ENCODE measurements at places on chromosomes 3 and 15.

DNA sequence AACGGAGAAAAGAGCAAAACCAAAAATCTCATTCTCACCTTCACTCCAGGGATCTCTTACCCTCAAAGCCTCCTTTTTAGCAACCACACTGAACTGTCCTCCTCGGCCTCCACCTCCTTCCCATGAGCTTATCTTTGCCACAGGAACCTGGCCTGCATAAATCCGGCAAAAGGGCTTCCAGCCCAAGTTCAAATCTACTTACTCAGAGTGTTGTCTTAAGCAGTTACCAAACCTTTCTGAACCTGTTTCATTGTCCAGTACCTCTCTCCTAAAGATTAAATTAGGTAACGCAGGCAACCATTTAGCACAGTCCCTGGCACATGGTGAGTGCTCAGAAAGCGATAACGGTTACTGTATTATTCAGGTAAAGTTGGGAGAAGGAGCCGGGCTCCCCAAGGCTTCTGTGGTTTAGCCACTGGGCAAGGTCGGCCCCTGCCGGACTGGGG lies 777 bp downstream of the CIB1 start:
- DNase-seq = no peak

DNA sequence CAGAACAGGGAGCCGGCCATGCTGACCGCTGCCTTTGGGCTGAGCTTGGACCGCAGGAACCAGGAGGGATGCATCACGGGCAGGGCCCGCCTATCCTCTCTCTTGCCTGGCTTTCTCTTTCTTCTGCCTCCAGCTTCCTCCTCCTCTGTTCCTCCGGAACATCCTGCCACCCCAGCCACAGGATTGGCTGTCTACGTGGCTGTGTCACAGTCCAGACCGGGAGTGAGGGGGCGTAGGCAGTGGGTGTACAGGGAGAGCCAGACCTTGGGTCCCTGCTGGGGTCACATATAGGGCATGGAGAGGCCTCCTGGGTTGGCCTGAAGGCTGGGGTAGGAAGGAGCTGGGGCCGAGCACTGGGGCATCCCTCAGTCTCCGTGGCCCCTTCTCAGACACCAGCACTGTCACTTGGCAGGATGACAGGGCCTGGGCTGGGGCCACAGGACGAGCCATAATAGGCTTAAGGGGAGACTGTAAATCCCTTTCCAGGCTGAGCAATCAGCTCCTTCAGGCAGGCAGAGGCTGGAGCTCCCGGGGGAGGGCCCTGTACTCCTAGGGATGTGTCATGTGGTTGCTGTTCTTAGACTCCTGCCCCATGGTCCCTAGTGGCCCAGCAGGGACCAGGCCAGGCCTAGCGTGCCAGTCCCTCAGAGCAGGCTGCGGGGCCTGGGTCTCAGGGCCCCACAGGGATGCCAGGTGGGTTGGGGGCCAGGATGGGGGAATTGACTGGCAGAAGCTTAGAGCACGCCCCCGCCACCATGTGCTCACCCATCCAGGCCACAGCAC lies 25.4 kb downstream of the LINGO1 start:
- DNase-seq = no peak

- no peak for DNase-seq
These were observed 270.2 kb downstream of the THSD4 start for GRCh38 chr15:71385457-71385856.

DNA sequence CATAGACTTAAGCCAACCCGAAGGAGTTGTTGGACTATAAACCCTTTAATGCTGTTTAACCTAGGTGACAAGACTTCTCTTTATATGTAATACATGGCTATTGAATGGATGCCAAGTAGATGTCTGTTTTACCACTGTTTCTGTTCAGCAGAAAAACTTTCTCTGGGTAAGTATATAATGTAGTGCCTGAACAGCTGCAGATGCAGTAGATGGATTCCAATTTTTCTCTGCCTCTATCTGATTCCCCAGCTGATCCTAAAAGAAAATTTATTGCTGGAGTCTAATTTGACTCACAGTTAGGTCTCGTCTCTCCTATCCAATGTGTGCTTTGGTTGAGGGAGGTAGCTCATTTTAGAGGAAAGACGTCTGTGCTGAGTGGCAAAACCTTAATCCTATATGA lies 256.5 kb upstream of the CBLB start:
- DNase-seq = no peak

GRCh38 chr15:64045774-64046420 lies 388 bp downstream of the DAPK2 start:
- DNase-seq = no peak

DNA sequence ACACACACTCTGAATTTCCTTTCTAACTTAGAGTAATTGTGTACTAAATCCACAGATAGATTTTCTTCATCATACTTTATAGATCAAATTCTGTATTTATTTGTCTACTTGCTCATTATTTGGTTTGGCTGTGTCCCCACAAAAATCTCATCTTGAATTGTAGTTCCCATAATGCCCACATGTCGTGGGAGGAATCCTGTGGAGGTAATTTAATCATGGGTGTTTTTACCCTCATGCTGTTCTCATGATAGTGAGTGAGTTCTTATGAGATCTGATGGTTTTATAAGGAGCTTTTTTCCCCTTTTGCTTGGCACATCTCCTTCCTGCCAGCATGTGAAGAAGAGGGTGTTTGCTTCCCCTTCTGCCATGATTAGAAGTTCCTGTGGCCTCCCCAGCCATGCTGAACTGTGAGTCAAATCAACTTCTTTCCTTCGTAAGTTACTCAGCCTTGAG lies 198.3 kb upstream of the TGFBR2 start:
- no peak for DNase-seq

- no peak for DNase-seq
These were observed 4.3 kb downstream of the RNU6-1 start for GRCh38 chr15:67835297-67836133.

- DNase-seq = no peak
These were observed 46.4 kb downstream of the TNFAIP8L3 start for GRCh38 chr15:51048308-51048707.

DNA sequence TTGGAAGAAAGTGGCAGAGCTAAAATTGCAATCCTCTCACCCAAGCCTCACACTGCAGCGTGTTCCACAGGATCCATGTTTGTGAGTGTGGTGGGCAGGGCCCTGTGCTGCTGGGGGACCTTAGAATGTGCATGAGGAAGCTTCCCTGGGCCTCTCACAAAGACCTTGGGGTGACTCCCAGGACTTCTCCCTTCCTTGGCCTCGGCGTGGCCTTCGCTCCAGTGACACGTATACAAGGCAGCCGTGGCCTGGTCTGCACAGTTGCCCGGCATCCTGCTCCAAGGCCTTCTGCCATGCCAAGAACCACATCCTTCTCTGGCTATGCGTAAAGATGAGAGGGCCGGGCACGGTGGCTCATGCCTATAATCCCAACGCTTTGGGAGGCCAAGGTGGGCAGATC lies 196.4 kb downstream of the UACA start:
- DNase-seq = no peak

GRCh38 chr15:100780208-100780800 lies 99.3 kb upstream of the ALDH1A3 start:
- no peak for DNase-seq

- DNase-seq = no peak
These were observed 22.7 kb downstream of the SEC61A1 start for GRCh38 chr3:128074851-128075521.

GRCh38 chr3:14725013-14725412 lies 50.1 kb downstream of the C3orf20 start:
- no peak for DNase-seq

- DNase-seq = no peak
These were observed 68.9 kb downstream of the KLF15 start for GRCh38 chr3:126288314-126288713.

DNA sequence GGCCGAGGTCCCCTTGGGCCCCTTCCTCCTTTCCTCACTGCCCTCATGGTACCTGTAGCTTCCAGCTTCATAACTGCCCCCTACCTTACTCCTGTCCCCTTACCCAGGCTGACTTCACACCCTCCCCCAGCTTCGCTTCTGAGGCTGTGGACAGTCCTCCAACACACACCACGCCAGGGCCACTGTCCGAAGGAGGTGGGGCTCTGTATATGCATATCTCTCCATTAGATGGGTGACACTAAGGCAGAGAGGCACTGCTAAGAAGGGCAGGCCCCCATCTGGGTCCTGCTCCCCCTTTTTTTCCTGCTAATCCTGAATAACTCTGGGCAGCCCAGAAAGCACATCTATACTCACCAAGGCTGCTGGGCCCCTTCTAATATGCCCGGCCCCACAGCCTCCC lies 1.0 kb upstream of the COL7A1 start:
- no peak for DNase-seq

DNA sequence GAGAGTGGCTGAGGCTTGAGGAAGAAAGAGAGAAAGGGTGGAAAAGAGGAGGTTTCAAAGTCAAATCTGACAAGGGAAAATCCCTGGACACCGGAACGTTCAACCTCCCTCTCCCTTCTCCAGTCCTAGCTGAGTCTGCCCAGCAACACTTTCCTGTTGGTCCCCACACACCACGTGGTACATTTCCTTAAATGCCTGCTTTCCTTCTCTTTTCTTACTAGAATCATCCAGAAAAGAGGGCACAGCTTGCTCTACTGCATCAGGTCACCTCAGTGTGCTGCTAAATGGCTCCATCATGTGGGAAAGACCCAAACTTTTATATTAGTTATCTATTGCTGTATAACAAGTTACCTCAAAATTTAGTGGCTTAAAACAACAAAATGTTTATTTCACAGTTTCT lies 181.2 kb downstream of the NECTIN3 start:
- no peak for DNase-seq

DNA sequence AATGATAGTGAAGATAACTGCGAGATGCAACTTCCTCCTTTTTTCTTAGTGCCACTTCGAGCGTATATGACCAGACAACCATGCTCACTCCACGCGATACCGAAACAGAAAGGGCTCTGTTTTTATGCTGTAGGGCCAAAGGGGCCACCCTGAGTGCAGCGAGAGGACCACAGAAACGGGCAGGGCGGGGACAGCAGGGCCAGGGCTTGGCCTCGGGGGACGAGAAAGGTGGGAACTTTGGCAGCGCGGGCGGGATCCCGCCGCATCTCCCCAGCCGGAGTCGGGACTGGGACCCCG lies 483 bp downstream of the VPS13C start:
- no peak for DNase-seq

DNA sequence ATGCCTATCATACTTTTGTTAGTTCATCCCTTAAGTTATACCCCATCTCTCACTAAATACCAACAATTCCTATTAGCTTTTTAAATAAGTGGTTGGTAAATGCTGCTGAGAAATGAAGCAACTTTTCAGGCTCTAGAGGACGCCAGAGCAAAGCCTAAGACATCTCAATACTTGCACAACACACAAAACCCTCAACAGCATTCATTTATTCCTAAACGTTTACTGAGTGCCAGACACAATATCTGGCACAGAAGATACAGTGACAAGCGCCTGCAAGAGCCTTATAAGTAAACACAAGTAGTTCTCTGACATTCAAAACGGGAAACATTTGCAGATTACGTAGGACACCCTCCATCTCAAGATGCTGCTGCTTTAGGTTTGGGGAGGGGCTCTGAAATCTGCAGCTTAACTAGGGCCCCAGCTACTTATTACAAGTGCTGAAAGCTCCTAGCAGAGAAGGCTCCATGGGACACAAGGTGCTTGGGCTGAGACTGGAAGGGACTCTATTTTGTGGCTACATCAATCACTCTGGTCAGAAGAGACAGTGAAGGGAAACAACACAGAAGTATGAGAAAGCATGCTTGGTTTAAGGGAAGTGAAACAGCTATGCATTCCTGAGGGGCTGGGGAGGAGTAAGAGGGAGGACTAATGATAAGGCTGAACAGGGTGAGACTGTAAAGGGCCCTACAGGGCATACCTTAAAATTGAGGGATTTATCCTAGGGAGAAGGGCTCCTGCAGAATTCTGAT lies 311.3 kb downstream of the PLCL2 start:
- no peak for DNase-seq

DNA sequence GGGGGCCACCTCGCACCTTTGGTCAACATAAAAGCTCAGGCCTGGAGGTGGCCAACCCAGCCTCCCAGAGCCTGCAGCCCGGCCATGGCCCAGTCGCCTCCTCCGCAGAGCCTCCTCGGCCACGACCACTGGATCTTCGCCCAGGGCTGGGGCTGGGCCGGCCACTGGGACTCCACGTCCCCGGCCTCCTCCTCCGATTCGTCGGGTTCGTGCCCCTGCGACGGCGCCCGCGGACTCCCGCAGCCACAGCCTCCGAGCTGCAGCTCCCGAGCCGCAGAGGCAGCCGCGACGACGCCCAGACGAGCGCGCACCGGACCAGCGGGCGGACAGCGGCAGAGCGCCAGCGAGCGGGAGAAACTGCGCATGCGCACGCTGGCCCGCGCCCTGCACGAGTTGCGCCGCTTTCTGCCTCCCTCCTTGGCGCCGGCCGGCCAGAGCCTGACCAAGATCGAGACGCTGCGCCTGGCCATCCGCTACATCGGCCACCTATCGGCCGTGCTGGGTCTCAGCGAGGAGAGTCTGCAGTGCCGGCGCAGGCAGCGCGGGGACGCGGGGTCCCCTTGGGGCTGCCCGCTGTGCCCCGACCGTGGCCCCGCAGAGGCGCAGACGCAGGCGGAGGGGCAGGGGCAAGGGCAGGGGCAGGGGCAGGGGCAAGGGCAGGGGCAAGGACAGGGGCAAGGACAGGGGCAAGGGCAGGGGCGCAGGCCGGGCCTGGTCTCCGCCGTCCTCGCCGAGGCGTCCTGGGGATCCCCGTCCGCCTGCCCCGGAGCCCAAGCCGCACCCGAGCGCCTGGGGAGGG lies at the start of gene MESP2:
Gene MESP2 (plus strand): TSS at position 59 of the 799 bp plus-strand sequence. CDS start 26 bp downstream, at position 85.
- peak; percentile 5 for DNase-seq

DNA sequence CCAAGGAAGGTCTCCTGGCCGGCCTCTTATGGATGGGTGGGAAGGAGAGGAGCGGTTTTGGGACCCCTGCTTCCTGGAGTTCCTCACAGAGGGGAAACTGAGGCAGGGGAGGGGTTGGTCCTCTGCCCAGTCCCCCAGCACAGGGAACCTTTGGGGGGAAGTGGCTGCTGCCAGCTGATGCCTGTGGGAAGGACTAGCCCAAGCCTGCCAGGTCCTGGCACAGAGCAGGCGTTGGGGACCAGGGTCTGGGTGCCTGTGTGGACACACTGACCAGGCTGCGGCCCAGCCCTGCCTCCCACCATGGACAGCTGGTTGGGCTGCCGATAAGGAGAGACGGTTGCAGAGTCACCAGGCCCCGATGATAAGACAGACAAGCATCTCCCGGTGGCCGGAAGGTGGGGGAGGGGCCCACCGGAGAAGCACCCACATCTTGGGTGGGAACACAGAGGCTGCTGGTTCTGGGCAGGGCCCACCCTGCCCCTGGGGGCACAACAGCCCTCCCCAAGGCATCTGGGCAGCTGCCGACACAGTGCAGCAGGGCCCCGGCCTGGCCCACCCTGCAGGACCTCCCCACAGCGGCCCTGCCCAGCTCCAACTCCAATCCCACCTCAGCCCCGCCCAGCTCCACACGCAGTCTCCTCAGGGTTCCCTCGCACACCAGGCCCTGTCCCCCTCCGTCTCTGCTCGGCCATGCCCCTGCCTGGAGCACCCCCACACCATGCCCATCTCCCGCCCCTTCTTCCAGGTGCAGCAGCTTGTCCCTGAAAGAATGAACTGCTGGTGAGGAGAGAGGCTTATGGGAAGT lies 50.7 kb downstream of the DNAJB8 start:
- no peak for DNase-seq

GRCh38 chr3:150372722-150373121 lies 35.4 kb upstream of the TSC22D2 start:
- DNase-seq = no peak

GRCh38 chr3:37127340-37127739 lies 47.0 kb downstream of the LRRFIP2 start:
- no peak for DNase-seq

- DNase-seq = no peak
These were observed 112.8 kb downstream of the OSBPL10 start for GRCh38 chr3:31868236-31868635.

GRCh38 chr15:98907927-98908471 lies 99.6 kb downstream of the PGPEP1L start:
- no peak for DNase-seq

All from stimulated activated CD4-positive, alpha-beta T cell treated with anti-CD3 and anti-CD28 coated beads, Interleukin-1b, Interleukin-23, amount 100 ng/mL, for 1 hour (primary cell).